ENCODE measurements at places on chromosomes 7 and 10.

DNA sequence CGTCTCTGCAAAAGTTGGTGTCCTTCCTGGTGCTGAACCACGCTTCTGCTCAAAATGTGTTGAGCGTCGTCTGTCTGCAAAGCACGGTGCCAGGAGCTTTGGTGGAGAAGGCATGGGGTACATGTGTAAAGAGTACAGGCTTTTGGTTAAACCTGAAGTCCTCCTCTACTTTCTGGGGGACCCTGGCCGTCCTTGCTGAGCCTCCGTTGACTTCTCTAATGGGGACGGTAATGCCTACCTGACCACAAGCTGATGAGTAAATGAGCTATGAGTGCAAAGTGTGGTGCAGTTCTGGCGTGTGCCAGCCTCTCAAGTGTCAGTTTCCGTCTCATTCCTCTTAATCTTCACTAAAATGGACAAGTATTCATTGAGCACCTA is 527 bp upstream of the HERPUD2 start:
- no peak for DNase-seq

DNA sequence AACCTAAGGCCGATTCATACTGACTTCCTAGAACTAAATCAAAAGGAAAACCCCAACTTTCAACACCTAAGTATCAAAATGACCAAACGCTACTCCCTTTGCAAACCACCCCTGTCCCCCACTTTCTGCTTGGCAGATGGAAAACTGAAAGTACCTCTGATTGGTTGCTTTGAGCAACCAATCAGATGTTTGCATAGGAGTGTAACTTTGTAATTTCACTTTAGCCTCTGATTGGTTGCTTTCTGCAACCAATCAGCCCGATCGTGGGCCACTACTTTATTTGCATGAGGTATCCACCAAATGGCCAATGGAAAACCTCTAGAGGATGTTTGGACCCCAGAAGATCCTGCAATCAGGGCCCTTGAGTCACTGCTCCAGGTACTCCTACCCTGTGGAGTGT is 12.3 kb upstream of the SNX10 start:
- no peak for DNase-seq

DNA sequence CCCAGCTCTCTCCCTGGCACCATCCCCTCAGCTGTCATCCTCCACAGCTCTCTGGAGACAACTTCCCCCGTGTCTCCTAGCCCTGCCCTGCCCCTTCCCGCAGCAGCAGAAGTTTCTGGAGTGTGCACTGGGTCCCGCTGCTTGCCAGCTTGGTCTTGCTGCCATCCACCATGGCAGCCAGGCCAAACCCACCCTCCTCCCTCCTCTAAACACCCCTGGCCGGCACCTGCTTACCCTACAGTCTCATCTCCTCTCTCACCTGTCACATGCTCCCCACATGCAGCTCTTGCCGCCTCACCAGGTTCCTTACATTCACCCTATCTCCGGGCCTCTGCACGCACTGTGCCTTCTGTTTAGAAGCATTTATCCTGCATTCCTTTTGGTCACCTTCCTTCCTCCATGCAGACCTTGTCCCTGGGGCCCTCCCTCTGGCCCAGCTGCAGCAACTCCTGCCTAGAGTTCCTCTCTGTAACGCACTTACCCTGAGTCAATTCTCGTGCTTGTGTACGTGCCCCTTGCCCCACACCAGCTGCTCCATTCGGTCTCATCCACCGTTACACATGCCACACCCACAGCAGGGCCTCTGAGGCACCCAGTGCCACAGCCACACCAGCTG is 93.9 kb upstream of the RET start:
- DNase-seq, result no peak

DNA sequence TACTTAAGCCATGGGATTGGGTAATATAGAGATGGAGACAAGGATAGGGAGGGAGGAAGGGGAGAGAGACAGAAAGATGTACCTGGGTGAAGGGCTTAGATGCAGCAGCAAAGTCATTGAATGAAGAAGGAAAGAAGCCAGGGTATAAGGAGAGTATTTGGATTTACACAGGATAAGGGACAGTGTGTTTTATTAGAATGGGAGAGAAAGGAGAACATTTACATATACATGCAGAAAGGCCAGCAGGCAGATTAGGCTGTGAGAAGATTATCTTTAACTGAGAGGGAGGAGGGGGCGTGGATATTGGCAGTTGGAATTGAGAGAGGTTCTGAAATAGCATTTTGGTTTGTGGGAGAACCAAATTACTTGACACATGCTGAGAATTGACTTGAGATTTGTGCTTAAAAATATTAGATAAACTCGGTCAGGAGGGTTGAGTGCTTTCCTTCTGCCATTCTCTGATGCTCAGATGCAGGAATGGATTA is 161.5 kb upstream of the ZNF804B start:
- DNase-seq, result no peak

- no peak for DNase-seq
These were observed 12.1 kb upstream of the PDGFA start for GRCh38 chr7:531777-532176.

- DNase-seq, result no peak
These were observed 41.0 kb upstream of the DNAAF5 start for GRCh38 chr7:685540-685939.

- no peak for DNase-seq
These were observed 23.4 kb upstream of the ZC3HAV1 start for GRCh38 chr7:139132887-139133286.

- no peak for DNase-seq
These were observed 23.1 kb downstream of the PDE1C start for GRCh38 chr7:32047075-32047474.

DNA sequence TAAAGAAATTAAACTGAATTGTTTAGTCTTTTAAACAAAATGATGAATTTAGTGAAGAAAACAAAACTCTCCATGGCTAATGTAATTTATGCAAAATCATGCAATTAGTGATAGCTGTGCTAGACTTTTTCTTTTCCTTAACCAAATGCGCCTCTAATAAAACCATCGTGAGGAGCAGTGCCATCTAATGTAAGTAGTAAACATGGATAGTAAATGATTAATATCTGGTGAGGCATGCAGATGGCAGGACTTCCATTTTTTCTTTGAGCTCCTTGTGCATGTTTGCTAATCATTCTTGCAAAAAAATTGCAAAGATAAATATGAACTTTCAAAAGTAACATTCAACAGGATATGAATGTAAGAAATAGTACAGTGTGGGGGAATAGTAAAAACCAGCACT is 2.3 kb downstream of the INSYN2A start:
- DNase-seq, result no peak

DNA sequence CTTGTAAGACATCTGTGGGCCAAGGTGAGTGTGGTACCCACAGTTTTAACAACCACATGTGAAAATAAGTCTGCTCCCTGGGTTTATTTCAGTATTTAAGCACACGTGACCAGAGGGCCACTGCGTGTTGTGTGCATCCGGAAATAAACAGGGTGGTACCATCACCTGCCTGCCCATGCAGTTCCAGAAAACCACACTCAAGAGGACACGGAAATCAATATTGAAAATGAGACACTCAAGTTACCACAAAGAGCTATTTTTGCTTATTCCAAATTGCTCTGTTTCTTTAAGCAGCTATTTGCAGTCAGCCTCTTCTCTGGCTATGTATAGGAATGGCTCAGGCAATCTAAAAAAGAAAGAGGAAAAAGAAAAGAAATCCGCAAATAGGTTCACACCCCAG is 71.8 kb upstream of the LOXL4 start:
- no peak for DNase-seq

DNA sequence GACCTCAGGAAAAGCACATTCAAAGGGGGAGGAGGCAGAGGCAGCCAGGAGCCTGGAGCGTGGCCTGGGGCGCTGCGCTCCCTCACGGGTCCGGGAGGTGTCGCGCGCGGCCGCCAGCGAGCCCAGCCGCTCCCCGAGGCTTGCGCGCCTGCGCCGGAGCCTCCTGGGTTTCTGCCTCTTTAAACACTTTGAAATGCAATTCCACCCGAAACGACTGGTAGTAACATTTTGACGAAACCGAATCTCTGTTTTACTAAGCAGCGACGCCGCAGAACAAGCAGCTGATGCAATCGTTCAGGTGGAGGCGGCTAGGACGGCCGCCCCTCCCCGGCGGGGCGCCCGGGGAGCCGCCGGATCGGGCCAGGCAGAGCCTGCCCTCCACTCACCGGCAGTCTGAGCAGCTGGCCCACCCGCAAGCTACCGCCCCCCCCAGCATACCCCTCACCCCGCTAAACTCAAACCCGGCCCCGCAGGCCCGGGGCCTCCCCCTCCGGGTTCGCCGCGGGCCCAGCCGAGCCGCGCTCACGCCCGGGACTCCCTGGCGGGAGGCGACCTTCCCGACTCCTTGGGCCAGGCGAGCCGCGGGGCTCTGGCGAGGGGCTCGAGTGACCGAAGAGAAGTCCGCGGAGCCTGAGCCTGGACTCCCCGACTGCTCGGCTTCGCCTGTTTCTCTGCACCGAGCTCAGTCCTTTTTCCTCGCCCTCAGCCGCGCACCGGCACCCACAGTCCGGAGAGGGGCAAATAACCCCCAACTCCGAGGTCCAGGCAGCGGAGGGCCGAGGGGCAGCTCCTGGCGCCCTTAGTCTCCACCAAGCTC is 3.2 kb downstream of the MKX start:
- DNase-seq, result no peak

- DNase-seq, result no peak
These were observed 95.8 kb downstream of the ARHGAP22 start for GRCh38 chr10:48508791-48509772.

- no peak for DNase-seq
These were observed 33.8 kb downstream of the DLG5 start for GRCh38 chr10:77892761-77893160.

DNA sequence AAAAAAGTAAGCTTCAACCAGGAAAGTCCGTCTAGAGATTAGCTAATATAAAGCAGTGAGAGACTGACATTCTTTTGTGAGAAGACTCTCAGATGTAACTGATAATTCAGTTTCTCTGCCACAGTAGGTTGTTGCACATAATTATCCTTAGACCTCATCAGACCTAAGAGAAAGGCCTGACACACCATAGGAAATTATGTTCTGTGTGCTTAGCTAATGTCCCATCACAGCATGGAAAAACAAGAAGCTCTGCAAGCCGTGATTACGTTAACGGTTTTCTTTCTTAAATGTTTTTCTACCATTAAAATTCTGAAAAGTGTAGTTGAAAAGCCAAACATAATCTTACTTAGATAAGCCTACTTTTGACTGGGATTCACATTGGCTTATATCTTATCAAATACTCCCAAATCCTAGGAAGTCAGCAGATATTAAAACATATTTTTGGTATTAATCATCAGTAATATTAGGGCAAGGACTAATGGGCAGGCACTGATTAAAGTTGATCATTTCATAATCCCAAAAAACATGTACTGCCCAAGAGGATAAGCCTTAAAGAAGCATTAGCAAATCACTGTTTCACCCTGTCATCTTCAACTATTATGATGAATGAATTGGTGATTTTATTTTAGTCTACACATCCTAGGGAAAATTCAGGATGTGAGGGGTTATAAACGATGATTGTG is 5.2 kb downstream of the CSTF2T start:
- no peak for DNase-seq

- DNase-seq, result peak; percentile 39
These were observed 109.2 kb downstream of the DPY19L1 start for GRCh38 chr7:34928052-34928451.

DNA sequence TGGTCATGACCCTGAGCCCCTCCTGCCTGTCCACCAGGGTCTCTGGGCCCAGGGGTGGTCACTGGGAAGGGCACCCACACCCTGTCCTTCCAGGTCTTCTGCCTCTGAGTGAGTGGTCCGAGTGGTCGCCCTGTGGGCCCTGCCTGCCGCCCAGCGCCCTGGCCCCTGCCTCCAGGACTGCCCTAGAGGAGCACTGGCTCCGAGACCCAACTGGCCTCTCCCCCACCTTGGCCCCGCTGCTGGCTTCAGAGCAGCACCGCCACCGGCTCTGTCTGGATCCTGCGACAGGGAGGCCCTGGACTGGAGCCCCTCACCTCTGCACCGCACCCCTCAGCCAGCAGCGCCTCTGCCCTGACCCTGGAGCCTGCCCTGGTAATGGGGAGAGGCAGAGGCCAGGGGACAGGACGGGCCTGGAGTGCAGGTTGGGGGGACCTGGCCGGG is 13.9 kb upstream of the ZNF862 start:
- DNase-seq, result no peak

DNA sequence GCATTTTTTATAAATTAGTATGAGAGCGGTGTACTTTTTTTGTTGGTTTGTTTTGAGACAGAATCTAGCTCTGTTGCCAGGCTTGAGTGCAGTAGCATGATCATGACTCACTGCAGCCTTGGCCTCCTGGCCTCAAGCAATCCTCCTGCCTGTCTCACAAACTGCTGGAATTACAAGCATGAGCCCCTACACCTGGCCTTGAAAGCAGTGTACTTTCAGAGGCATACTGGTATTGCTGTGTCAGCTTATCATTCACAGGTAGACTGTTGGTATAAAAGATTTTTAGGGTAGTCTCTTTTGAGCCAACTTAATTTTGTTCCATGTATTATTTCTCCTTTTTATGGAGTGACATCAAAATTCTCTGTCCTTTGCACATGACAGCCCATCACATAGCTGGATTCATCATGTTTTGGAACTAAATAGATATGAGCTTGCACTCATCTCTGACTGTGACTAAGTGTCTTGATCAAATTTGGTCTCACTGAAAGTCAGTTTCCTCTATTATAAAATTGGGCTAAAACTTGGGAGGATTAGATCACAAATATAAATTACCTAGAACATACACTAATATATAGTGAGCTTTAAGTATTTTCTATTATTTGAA is 12.4 kb downstream of the GNAT3 start:
- peak; percentile 13 for DNase-seq

DNA sequence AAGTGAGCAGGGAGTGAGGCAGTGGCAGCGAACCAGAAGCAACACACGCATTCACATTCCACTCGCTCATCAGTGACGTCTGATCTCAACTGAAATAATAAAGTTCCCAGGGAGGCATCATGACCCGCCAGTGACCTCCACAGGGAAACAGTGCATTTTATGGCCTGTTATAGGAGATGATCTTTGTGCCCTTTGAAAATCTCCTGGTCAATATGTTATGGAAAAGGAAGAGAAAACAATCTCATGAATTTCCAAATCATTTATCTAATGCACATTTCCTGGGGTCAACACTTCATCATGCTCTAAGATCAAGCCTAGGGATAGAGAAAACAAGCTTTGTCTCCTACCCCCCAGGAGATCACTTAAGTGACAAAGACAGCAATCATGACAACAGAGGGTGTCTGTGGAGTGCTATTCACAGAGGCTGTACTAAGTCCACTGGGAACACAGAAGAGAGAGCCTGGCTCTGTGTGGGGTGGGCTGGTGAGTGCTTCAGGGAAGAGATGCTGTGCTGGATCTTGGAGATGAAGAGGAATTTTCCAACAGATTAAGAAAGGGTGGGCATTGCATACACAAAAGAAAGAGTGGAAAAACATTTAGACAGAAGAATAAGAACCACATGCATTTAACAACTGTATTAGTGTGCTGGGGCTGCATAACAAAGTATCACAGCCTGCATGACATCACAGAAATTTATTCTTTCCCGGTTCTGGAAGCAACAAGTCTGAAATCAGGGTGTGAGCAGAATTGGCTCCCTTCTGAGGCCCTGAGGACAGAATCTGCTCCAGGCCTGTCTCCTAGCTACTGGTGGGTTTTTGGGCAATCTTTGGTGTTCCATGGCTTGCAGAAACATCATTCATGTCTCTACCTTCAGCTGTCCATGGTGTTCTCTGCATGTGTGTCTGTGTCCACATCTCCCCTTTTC is 613.9 kb upstream of the IGFBP3 start:
- DNase-seq, result peak; percentile 41

- no peak for DNase-seq
These were observed 330.2 kb downstream of the GLRX3 start for GRCh38 chr10:130466271-130466997.

Measured in iPS DF 6.9 (cell line).